ENCODE measurements at places on chromosomes 6 and 20.

DNA sequence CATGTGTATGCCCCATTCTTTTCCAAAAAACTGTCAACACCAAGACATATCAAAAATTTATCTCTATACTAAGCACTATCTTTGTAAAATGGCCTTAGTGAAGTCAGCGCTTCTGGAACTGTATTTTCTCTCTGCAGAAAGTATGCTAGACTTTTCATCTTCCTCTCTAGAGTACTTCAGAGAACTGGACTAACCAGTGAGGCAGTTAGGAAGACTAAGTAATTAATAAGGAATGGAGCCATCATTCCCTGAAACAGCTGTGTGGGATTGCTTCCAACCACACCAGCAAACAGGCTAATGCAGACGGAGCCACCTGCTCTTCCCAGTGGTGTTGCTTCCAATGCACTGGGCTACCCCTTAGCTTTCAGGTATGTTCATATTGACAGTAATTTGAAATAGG is 169.1 kb upstream of the FUT9 start:
- DNase-seq = no peak

DNA sequence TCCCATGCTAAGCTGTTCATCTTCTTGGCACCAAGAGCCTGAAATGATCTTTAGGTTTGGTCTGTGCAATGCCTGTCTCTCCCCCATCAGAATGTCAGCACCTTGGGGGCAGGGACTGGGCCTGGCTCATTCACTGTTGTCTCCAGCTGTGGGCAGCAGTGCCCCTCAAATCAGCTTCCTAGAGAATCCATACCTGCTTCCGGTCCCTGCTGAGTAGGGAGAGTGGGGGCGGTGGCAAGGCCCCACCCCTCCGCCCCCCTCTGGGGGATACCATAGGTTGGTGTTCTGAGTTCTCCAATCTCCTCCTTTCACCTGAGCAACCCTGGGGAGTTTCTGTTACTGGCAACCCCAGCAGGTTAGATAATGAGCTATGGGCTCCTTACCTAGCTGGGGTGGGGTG is 19.2 kb upstream of the SPDEF start:
- no peak for DNase-seq

GRCh38 chr20:16917636-16918035 is 169.5 kb downstream of the OTOR start:
- DNase-seq = peak; percentile 20

- no peak for DNase-seq
Measured at GRCh38 chr6:5765141-5765760, 241.5 kb downstream of the NRN1 start.

DNA sequence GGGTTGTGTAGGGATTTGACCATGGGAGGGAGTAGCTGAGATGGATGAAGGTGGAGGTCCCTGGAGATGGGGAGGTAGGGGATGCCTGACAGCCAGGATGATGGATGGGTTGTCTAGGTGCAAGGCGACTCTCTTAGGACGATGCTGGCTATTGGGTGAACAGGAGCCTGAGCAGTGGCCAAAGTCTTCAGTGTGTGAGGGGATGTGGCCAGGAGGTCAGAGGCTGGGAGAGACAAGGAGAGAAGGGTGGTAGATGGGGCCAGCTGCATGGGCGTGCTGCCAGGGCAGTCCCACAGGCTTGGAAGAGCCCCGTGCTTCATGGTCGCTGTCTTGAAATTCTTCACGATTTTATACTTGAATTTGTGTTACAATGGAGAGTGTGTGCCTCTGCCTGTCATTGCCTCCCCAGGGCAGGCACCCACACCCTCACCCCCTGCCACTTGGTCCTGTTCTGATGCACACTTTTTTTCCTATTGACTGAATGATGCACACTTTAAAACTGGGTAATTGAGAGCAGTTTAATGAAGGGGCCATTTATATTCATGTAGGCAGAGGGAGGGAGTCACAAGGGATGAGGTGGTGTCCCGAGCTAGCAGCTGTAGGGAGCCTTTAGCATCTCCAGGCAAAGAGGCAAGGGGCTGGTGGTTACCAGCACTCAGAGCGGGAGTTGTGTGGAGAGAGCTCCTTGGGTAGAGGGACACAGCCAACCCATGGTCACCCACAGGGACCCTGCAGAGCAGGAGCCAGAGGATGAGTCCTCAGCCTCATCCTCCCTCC is 120.7 kb downstream of the DHX35 start:
- no peak for DNase-seq

- no peak for DNase-seq
Measured at GRCh38 chr6:164756142-164756541, 553.3 kb downstream of the C6orf118 start.

DNA sequence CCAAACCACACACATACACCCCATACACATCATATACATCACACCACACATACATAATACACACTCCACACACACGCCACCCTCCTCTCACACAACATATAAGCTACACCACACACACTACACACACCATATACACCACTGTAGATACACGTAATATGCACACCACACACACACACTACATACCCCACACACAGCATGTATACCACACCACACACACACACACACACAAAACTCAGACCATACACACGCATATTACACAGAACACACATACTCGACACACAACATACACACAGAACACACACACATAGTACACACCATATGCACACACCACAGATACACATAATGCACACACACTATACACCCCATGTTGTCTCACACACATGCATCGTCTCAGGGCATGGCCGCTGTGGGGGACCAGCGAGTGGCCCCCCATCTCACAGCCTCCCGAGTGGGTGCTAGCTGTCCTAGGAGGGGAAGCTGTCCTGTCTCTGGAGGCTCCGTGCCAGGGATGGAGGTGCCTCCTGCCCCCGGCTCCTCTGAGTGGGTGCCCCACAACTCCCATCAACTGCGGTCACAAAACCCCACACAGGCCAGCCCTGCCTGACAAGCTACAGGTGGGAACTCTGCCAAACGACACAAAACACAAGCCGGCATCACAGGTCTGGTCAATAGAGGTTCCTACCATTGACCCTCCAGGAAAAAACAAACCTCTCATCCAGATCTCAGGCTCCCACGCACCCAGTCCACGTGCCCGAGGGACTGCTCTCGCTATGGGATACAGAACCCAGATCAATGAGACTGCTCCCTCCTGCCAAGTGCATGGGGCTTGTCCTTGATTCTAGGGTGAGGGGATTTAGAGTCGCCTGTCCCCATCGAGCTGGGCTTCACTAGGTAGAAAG is 49.1 kb downstream of the DACT2 start:
- DNase-seq = no peak

GRCh38 chr20:3716195-3716834 is 3.9 kb upstream of the SIGLEC1 start:
- peak; percentile 50 for DNase-seq

- no peak for DNase-seq
Measured at GRCh38 chr20:22842793-22843192, 192.3 kb upstream of the SSTR4 start.

DNA sequence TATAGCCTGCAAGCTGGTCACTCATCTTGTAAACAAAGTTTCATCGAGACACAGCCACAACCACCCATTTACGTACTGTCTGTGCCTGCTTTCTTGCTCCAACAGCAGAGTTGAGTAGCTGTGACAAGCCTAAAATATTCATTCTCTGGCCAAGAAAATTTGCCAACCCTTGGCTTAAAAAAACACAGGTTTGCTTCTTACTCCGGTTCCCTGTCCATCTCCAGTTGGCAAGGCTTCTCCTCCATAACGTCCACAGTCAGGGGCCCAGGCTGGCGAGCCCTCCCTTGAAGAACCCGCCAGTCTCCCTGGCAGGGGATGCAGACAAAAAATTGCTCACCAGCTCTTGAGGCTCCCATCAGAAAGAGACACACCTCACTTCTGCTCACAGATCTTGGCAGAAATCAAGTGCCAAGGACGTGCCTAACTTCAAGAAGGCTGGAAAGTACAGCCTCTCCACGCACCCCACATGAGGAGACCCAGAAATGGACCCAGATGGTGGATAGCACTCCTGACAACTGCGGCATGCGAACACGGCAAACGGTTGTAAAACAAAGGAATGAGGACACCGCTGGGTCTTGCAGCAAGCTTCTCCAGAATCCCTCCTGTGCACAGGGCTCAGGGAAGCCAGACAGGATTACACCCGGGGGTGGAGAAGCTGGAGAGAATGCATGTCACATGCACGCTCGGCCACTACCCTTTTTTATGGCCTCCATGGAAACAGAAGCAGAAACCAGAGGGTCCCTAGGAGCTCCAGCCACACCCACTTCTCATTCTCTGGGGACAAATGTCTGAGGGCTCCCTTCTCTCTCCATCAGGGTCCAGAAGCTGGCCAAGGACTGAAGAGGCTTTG is 59.8 kb upstream of the SIRPA start:
- no peak for DNase-seq

DNA sequence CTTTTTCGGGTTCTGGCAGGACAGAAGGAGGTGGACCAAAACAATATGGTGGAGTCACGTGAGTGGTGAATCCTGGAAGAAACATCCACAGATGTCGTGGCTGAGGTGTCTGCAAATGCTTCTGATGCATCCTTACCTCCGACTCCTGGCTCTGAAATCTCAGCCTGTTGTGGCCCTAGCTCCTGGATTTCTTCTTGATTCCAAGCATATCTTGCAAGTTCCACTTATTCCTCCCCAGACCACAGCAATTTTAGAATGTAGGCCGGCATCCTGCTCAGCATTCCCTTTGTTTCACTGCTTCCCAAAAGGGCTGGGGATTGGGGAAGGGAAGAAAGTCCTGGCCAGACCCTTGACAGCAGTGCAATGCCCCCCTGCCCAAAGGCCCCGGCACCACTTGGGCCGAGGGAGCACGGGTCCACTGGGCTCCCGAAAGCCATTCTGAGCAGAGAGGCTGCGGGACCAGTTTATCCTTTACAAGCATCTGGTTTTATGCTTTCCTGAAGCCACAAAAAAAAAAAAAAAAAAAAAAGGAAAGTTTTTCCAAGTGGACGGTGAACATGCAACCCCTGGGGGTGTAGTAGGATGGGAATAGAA is 200.9 kb upstream of the RNF24 start:
- DNase-seq = no peak

DNA sequence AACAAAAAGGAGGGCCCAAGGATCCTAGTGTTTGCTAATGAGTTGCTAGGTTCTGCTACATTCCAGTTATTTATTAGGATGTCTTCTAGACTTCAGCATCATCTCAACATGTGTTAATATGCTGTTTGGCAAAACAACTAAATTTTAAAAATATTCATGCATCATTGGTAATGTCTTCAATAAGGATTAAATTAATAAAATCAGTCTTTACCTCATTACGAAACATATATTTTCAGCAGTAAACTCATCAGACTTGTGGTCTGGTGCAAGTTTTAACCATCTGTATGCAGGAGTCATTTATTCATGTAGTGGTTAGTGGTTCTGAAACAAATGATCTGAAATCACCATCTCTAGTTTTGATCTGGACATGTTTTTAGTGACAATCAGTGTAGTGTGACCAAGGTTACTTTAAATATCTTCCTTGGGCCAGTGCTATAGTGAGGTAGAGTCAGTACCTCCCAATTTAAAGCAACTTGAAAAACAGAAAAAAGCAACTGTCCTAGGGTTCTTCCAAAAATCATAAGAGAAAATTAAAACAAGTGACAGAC is 85.0 kb upstream of the KCNK16 start:
- no peak for DNase-seq

GRCh38 chr6:81049425-81050042 is 702.9 kb downstream of the TENT5A start:
- DNase-seq = no peak

DNA sequence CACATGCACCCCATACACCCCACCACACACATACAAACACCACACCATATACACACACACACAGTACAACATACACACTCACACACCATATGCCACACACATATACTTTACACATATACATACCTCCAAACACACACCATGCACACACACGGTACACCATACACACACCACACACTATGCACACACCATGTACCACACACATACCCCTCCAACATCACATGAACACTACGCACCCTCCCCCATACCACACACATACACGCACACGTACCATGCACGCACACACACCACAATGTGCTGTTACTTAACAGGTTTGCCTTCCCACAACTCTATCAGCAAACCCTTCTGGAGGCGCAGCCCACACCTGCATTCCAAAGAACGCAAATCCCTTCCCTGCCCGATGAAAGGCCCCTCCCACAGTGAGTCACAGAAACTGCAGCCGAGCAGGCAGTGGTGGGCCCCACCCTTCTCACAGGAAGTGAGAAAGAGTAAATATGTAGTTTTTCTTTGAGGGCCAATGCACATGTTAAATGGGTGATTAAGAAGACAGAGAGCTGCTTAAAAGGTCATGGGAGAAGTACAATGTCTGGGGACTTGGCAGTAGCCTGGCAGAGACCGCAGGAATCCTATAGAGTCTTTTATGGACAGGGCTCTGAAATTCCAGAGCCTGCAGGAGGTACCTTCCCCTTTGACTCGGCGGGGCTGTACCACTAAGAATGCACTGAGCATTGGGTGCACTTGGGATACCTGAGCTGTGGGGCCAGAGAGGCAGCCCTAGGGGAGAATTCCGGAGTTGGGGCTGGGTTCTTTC is 34.1 kb upstream of the EZR start:
- peak; percentile 91 for DNase-seq

- no peak for DNase-seq
Measured at GRCh38 chr6:169857343-169858292, 106.2 kb downstream of the ERMARD start.

- DNase-seq = no peak
Measured at GRCh38 chr20:16415071-16416053, 157.9 kb downstream of the KIF16B start.

DNA sequence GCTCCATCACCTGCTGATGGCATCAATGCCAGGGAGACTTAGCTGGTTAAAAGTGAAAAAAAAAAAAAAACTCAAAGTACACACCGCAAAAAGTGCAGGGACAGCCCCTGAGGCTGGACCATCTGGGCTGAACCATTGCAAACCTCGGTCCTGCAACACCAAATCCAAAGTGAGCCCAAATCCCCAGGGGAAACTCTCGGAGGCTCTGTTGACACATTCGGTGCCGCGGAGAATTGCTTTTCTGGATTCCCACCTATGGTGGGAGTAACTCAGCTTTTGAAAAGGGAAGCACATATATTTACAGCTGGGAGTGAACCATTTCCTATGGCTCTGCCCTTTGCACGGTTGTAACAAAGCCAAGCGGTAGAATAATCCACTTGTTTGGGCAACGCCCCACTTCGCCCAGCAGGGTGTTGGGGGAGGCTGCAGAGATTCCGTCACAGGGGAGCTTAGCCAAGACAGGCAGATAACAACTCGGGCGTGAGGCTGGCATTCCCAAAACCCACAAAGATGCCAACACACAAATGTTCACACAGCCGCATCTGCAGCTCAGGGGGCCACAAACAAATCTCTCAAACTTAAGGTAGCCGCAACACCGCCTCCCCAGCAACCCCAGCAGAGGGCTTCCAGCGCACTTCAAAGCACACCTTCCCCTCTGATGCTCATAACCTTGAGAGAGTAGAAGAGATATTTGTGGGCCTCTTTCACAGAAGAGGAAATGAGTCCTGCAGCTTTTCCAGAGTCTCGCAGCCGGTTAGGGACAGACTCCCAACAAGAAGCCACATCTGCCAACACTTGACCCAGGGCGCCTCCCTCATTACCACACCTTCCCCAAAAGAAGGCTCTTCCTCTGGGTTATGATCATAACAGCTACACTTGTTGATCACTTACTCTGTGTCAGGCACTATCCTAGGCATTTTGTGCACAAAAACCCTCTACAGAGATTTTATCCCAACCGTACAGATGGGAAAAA is 11.4 kb downstream of the ZC3H12D start:
- no peak for DNase-seq

GRCh38 chr6:12327391-12327790 is 37.2 kb downstream of the EDN1 start:
- no peak for DNase-seq

- DNase-seq = no peak
Measured at GRCh38 chr20:33770005-33770404, 38.2 kb downstream of the ZNF341 start.
